Left colon (tissue), 2 donors: ENCODE measurements at places on chromosomes 1 and 21. TPM values are rescaled to one million over a fixed set of nuclear protein-coding genes. Genes with fewer than 3 reads are reported as not detected.

The SELENBP1 gene
- total RNA-seq, result 2,164 TPM

DNA sequence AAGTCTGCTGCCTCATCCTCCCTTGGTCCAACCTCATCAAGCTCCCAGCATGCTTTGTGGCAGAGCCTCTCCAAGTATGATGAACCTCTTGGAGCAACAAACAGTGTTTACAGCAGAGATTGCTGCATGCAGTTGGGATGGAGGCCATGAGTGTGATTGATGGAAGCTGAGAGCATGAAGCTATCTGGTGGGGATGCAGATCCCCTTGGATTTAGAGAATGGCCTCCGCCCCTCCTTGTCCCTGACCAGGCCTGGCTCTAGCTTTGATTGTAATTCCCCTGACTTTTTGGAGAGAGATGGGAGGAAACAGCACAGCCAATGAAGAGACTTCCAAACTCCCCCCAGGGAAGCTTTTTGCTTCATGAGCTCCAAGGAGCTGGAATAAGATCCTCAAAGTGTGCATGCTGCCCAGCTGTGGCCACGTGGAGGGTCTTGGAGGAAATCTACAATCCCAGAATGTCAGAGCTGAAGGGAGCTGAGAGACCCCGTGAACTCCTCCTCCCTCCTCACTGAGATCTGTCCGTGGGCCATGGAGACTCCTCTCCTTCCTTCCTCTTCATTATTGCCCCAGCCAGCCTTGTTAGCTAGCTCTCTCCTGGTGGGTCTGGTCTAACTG is 165.3 kb upstream of the USP24 start:
- DNase-seq, result peak; percentile 37

DNA sequence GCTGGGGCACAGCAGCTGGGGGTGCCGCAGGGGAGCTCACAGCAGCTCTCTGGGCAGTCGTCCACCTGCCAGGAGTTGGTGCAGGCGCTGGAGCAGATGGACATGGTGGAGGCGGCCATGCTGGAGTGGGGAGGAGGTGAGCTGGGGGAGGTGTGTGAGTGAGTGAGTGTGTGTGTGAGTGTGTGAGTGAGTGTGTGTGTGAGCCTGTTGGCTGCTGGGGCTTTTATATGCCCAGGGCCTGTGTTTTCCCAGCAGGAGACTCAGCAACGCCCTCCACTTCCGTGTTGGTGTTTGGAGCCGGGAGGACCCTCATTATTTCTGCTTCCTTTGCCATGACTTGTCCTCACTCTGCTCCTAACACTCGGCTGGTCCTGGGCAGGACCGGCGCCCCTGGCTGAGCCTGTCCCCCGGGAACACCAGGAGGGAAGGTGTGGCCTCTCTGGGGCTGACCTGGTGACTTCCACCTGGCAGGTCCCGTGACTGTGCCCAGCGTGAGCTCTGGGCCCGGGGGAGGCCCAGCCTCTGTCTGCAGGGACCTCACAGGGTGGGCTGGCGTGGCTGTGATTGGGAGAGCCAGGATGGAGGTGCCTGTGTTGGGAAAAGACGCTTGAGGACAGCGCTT is at the start of gene KRTAP10-2:
Gene KRTAP10-2 (minus strand): TSS at position 166 of the 622 bp plus-strand sequence. CDS start 47 bp downstream, at position 119.
- no peak for DNase-seq

The CFAP126 gene
- not detected for total RNA-seq
